ENCODE measurements at places on chromosomes 6 and 20.

- no peak for DNase-seq
Measured at GRCh38 chr20:62816884-62817873, at the start of gene COL9A3. COL9A3 (plus strand) TSS chr20:62817050; CDS start chr20:62817065, 15 bp downstream.

- DNase-seq, result peak; percentile 29
Measured at GRCh38 chr6:152595499-152595898, 41.7 kb downstream of the SYNE1 start.

GRCh38 chr6:23349521-23350147 lies 776.4 kb upstream of the NRSN1 start:
- no peak for DNase-seq

DNA sequence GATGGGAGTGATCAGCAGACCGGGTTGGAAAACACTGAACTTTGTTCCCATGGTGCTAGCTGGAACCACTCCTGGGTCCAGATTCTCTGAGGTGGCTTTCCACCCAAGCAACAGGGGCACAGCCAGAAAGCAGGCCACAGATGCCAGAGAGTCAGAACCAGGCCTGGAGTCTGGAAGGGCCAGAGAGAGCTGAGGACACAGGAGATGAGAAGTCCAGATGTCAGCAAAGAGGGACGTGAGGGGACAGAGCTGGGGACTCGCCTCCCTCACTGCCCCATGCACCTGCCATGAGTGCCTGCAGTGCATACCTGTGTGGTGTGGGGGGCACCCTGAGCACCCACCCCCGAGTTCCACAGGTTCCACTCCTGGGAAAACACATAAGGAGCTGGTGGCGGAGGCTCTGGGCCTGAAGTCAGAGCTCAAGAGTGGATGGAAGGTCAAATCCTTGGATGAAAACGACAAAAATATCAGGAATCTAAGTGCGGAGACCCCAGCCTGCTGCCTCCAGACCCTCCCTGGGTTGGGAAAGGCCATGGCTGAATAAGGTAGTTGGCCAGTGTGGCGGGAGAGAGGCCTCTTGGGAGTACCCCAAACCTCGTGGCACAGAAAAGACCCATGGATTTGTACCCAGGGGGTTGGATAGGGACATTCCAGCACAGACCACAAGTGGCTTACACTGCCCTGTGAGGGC lies 224.2 kb downstream of the SYNDIG1 start:
- DNase-seq, result no peak

- peak; percentile 17 for DNase-seq
Measured at GRCh38 chr6:79076160-79076559, 1.9 kb downstream of the PHIP start.

GRCh38 chr6:111791415-111791814 lies 81.8 kb downstream of the FYN start:
- no peak for DNase-seq

DNA sequence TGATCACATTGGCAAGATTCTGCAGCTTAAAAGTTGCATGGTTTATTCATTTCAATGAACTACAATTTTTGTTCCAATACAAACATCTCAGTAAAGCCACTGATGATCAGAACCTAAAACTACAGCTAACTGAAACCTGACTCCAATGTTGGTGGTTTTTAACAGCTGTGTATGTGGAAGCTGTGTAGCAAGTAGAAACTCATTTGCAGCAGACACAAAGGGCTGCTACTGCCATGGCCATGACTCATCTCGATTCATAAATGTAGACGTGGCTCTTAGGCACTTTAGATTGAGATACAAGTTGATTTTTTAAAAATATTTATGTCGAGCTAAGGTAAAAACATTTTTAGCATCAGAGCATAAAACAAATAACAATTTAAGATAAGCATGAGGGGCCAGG lies 19.5 kb upstream of the MAP3K4 start:
- DNase-seq, result peak; percentile 34

GRCh38 chr20:52015155-52015554 lies 176.4 kb downstream of the ZFP64 start:
- DNase-seq, result no peak

- no peak for DNase-seq
Measured at GRCh38 chr6:125140808-125141207, 12.8 kb upstream of the TPD52L1 start.

DNA sequence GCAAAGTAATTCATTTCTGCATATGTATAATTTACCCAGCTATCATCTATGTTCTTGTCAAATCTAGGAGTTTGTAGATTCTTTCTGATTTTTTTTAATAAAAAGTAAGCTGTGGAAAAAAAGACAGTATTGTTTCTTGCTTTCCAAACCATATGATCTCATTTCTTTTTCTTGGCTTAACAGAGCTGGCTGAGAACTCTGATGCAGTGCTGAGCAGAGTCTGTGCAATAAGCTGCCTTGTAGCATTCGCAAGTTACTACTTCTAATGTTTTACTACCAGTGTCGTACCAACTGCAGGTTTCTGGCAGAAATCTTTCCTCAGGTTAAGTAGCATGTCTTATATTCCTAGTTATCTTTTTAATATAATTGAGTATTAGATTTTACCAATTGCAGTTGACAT lies 15.6 kb downstream of the RRBP1 start:
- no peak for DNase-seq

DNA sequence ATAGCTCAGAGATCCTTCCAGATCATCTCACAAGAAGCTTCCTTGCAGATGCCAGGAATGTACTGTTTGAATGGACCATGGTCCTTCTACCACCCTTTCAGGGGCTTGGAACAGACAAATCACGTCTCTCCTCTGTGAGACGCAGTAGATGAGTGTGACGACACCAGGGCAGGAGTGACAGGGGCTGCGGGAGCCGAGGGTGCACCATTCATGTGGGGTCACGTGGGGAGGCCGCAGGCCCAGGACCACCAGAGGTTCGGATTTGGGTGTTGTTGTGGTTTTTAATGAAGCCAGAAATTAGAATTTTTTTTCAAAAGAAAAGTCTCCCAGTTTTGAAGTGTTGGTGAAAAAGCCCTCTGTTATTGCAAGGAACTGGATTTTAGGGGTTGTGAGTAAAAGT lies 79.2 kb downstream of the PREX1 start:
- DNase-seq, result no peak

GRCh38 chr6:18471232-18471964 lies 84.2 kb downstream of the RNF144B start:
- no peak for DNase-seq

DNA sequence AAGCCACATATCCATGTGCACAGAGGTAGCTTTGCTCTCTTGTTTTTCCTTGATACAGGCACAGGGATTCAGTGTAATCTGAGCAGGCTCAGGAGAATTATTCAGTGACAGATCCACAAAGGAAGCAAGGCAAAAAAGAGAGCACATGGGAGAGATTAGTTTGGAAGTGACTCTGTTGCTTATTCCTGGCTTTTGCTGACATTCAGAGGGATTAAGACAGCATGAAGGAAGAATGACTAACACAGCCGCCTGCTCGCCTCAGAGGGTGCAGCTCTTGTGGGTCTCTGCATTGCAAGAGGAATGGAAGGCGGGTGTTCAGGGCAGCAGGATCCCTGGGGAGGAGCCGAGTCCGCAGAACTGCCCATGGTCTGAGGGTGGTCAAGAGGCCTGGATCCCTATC lies 203.4 kb upstream of the KCNQ5 start:
- no peak for DNase-seq

DNA sequence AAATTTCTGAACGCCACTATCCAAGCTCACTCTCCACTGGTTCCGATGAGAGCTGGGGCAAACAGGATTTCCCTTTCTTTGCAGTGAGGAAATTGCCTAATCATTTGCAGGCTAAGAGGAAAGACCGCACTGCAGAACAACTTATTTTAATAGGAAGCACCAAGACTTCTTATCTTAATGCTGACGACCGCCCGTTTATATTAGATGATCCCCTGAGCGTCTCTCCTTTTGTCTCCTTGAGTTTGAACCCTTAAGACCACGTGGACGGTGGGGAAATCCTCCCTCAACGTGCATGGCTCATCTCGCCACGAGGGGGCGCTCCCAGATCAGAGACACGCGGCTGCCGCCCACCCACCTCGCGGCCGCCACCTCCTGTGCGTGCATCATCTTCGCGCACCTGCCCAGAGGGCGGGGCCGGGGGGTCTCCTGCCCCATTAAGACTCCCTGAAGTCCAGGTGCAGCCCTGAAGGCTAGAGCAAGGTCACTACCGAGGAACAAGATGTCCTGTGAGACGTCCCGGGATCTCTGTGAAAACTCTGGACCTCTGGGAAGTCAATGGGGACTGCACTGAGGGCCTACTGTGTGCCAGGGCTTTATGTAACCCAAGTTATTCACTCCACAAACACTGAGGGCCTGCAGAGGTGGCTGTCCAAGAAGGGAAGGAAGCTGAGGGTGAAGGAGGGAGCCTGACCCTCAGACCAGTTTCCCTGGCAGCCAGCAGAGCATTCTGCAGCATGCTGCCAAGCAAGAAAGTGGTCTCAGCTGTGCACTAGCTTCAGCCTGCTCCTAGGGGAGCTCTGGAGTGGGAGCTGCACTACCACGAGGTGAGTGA lies 28.1 kb downstream of the PDYN start:
- DNase-seq, result peak; percentile 78

Data from GM12865 (cell line).